ENCODE measurements at places on chromosomes 1 and 21.

GRCh38 chr21:33939226-33939625 is 23.6 kb upstream of the ATP5PO start:
- no peaks in the 10 kb centered on the region for H3K36me3 ChIP-seq
- peaks cover 5% of the 10 kb centered on the region for H3K4me1 ChIP-seq
- no peaks in the 10 kb centered on the region for H3K27me3 ChIP-seq
- DNase-seq: peak; percentile 61

- H3K4me3 ChIP-seq: no peak overlapping the region
- H3K36me3 ChIP-seq: no peaks in the 10 kb centered on the region
- H3K27ac ChIP-seq: no peak overlapping the region
- H3K27me3 ChIP-seq: no peaks in the 10 kb centered on the region
- no peak for DNase-seq
Observed at GRCh38 chr1:247417831-247418230, 1.9 kb downstream of the NLRP3 start.

- DNase-seq: no peak
- H3K27ac ChIP-seq: no peak overlapping the region
- peaks cover 10% of the 10 kb centered on the region for H3K4me1 ChIP-seq
- no peak overlapping the region for H3K4me3 ChIP-seq
- no peaks in the 10 kb centered on the region for H3K27me3 ChIP-seq
Observed at GRCh38 chr21:45424854-45425795, 20.2 kb downstream of the COL18A1 start.

DNA sequence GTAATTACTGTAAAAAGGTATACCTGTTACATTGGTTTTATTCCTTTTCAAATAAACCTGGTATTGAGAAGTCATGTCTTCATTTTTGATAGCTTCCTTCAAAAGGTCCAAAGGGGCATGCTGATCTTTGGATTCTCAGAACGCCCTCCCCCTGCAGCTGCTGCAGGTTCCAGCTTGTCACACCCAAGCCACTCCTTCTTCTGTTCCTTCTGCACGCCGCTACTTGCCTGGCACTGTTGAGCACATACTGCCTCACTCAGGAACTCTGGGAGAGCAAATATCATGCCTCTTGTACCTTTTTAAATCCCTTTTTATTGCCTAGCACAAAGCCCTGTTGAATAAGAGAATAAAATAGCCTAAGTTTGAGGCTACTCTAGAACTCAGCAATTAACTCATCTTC is 136.9 kb downstream of the BARHL2 start:
- no peaks in the 10 kb centered on the region for H3K27me3 ChIP-seq
- no peaks in the 10 kb centered on the region for H3K36me3 ChIP-seq
- no peak overlapping the region for H3K27ac ChIP-seq
- no peak for DNase-seq

DNA sequence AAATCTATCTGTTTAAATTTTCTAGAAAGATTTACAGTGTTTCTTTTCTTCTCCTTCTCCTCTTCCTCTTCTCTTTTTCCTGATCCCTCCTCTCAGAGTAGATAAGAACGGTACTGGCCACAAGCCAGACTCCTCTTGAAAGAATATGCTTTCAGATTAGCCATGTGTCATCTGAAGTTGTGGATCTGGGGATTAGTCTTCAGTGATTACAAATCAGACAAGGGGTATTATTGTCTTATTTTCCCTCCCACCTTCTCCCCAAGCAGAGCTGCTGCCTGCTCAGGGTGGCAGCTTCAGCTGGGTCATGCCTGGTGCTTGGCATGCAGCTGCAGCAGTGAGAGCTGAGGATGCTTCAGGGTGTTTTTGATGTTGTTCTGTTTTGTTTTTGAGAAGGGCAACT is 42.7 kb downstream of the SGIP1 start:
- peaks cover 5% of the 10 kb centered on the region for H3K36me3 ChIP-seq
- no peak overlapping the region for H3K4me3 ChIP-seq
- peak; percentile 71 for DNase-seq
- H3K4me1 ChIP-seq: peaks cover 11% of the 10 kb centered on the region

- no peak overlapping the region for H3K27ac ChIP-seq
- DNase-seq: no peak
- no peaks in the 10 kb centered on the region for H3K27me3 ChIP-seq
- H3K4me3 ChIP-seq: no peak overlapping the region
Observed at GRCh38 chr1:157542676-157543075, 9.6 kb downstream of the FCRL5 start.

DNA sequence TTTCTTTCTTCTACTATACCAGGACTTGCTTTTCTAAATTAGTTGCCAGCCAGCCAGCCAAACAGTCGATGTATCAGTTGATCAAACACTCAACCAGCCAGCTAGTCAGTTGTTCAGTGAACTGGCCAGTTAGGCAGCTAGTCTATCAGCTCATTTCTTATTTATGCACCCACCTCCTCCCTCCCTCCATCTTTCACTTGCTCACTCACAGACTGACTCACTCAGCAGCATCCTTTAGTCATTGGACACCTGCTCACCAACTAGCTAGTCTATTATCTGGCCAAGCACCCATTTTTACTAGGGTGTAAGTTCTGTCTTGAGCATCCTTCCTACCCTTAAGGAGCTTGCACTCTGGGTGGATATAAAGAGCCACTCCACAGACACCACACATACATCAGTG is 5.9 kb upstream of the SPRR4 start:
- H3K36me3 ChIP-seq: no peaks in the 10 kb centered on the region
- no peak overlapping the region for H3K27ac ChIP-seq
- H3K4me3 ChIP-seq: no peak overlapping the region
- no peak for DNase-seq
- H3K4me1 ChIP-seq: no peaks in the 10 kb centered on the region

DNA sequence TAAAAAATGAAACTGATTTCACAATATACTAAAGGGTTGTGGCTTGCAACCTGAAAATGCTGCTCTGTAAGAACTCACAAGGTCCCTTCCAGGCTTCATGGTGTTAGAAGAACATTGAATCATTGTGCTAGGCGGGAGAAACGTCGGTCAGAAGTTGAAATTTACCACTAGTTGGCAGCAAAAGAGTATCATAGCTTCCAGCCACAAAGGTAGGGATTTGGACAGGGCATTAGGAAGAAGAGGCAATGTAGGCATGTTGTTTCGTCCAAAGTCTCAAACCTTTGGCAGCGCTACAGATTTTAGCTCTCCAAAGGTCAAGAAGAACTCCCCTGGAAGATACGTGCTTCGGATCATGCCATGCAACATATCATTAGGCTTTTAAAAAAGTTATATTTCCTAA is 62.5 kb upstream of the ZP4 start:
- no peak overlapping the region for H3K27ac ChIP-seq
- no peak overlapping the region for H3K4me3 ChIP-seq
- no peak for DNase-seq

- DNase-seq: peak; percentile 45
- H3K4me3 ChIP-seq: no peak overlapping the region
- H3K27me3 ChIP-seq: no peaks in the 10 kb centered on the region
- peaks cover 2% of the 10 kb centered on the region for H3K4me1 ChIP-seq
Observed at GRCh38 chr1:215005078-215005477, 77.5 kb upstream of the KCNK2 start.

DNA sequence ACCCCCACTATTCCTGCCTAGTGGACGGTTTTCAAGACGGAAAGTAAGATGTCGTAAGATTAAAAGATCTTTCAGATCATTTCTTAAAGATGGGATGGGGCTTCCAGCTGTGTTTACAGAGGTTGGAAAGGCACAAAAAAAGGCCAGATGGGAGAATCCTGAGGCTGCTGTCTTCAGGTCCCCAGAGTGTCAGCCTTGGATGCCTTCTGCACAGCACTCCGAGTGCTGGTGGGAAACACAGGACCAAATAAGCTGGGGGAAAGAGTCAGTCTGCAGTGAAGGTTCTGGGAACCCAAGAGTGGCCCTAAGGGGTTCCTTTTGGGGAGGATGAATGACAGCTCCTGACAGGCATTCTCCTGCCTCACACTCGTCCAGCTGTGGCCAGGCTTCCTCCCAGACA is 96.5 kb downstream of the COLGALT2 start:
- DNase-seq: no peak
- no peaks in the 10 kb centered on the region for H3K36me3 ChIP-seq
- H3K4me3 ChIP-seq: no peak overlapping the region

- no peaks in the 10 kb centered on the region for H3K27me3 ChIP-seq
- H3K27ac ChIP-seq: no peak overlapping the region
- no peak overlapping the region for H3K4me3 ChIP-seq
- H3K4me1 ChIP-seq: no peaks in the 10 kb centered on the region
Observed at GRCh38 chr1:210531475-210532222, 202.9 kb downstream of the HHAT start.

GRCh38 chr1:151238467-151238739 is 16.1 kb upstream of the PSMD4 start:
- peaks cover 62% of the 10 kb centered on the region for H3K36me3 ChIP-seq
- no peak overlapping the region for H3K27ac ChIP-seq
- H3K27me3 ChIP-seq: no peaks in the 10 kb centered on the region
- H3K4me3 ChIP-seq: no peak overlapping the region
- peak; percentile 96 for DNase-seq
- H3K4me1 ChIP-seq: peaks cover 6% of the 10 kb centered on the region

- H3K27ac ChIP-seq: no peak overlapping the region
- no peak overlapping the region for H3K4me3 ChIP-seq
- H3K27me3 ChIP-seq: no peaks in the 10 kb centered on the region
- peaks cover 51% of the 10 kb centered on the region for H3K4me1 ChIP-seq
- peaks cover 18% of the 10 kb centered on the region for H3K36me3 ChIP-seq
- no peak for DNase-seq
Observed at GRCh38 chr1:2239013-2239370, 10.9 kb downstream of the SKI start.

DNA sequence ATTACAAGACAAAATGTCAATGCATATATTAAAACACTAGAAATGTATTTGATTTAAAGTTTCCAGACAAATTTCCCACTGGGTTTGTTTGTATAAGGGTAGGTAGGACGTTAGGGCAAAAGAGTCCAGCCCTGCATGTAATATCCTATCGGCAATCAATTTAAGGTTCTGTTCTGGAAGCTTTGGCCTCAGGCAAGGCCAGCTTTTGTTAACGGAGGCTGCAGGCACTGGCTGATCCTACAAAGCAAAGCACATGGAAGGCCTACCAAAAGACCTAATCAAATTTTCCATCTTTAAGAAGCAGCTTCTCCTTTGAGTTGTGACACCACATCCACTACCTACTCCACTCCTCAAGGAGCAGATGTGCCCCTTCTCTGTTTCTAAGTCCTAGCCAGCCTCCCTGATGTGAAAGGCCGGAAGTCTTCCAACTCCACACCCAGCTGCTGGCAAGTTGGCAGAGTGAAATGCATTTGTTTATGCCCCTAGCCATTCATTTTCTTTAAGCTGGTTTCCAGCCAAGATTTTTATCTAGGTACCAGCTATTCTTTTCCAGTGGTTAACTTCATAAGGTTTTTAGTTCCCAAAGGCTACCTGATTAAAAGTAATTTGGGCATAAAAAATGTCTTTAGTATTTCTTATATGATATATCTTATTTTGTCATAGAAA is 452.6 kb downstream of the PTBP2 start:
- no peaks in the 10 kb centered on the region for H3K4me1 ChIP-seq
- H3K36me3 ChIP-seq: no peaks in the 10 kb centered on the region
- no peak for DNase-seq
- H3K27me3 ChIP-seq: no peaks in the 10 kb centered on the region

GRCh38 chr1:12549460-12550349 is 68.3 kb downstream of the DHRS3 start:
- H3K36me3 ChIP-seq: no peaks in the 10 kb centered on the region
- H3K4me3 ChIP-seq: no peak overlapping the region
- H3K27me3 ChIP-seq: peaks cover 7% of the 10 kb centered on the region
- peak overlapping the region; percentile 60 for H3K27ac ChIP-seq
- H3K4me1 ChIP-seq: peaks cover 17% of the 10 kb centered on the region

GRCh38 chr1:247855911-247856310 is 1.1 kb upstream of the TRIM58 start:
- no peaks in the 10 kb centered on the region for H3K36me3 ChIP-seq
- DNase-seq: no peak
- no peaks in the 10 kb centered on the region for H3K4me1 ChIP-seq
- no peak overlapping the region for H3K4me3 ChIP-seq
- no peaks in the 10 kb centered on the region for H3K27me3 ChIP-seq

GRCh38 chr21:44408226-44408625 is 47.1 kb upstream of the LRRC3 start:
- H3K27ac ChIP-seq: no peak overlapping the region
- H3K27me3 ChIP-seq: no peaks in the 10 kb centered on the region
- H3K4me3 ChIP-seq: no peak overlapping the region
- H3K4me1 ChIP-seq: no peaks in the 10 kb centered on the region

GRCh38 chr1:208187499-208188041 is 56.6 kb downstream of the PLXNA2 start:
- H3K4me3 ChIP-seq: no peak overlapping the region
- no peaks in the 10 kb centered on the region for H3K36me3 ChIP-seq
- no peaks in the 10 kb centered on the region for H3K27me3 ChIP-seq

DNA sequence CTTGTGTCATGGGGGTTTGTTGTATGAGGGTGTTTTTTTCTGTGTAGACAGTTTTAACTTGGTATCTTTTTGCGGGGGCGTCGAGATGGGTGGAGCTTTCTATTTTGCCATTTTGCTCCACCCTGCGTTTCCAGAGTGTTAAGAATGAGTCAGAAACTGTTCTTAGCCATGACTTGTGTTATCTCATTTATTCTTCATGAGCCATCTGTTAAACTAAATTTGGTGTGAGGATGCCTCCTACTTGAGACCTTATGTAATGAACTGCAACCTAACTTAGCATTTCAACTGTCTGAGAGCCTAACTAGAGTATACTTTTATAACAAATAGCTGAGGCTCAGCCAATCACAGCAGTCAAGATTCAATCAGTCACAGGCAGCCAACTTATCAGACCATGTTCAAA is 1873.5 kb downstream of the NCAM2 start:
- no peak for DNase-seq
- H3K36me3 ChIP-seq: no peaks in the 10 kb centered on the region
- no peak overlapping the region for H3K27ac ChIP-seq
- no peaks in the 10 kb centered on the region for H3K27me3 ChIP-seq

Data from IMR-90 (cell line).